ENCODE measurements at places on chromosomes 11 and 22.

GRCh38 chr11:75275581-75275980, 35.0 kb downstream of the TPBGL start:
- DNase-seq = peak; percentile 79

DNA sequence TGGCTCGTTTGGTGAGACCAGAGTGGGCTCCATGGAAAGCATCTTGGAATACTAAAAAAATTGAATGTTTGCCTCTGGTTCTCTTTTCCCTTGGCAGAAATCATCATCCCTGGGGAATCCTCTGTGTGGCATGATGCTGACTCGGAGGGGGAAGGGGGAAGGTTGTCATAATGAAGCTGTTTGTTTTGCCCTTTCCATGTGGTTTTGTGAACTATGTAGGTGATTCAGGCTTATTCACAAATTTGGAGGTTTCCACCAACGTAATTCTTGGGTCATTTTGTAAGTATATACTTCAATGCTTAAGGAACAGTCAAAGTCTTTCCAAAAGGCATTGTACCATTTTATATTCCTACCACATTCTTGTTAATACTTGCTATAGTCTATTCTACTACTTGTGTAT, 754.0 kb upstream of the FAT3 start:
- DNase-seq = no peak

- no peak for DNase-seq
Observed at GRCh38 chr22:27029584-27030130, 372.3 kb downstream of the MIAT start.

DNA sequence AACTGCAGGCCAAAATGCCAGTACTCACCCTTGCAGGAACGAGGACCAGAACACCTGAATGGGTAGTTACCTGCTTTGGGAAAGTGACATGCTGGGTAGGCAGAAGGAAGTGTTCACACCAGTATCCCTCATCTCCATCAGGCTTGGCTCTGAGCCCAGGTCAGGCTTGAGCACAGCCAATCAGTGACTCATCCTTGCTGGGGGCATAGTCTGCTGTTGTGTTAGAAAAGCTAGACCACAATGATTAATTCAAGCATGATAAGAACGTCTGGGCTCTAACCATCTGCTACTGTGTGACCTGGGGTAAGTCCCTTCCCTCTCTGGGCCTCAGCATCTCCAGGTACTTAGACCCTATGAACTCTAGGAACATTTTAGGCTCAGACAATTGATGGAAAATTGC, 450.4 kb downstream of the MIAT start:
- no peak for DNase-seq

- no peak for DNase-seq
Observed at GRCh38 chr11:110455718-110456117, 26.0 kb downstream of the FDX1 start.

GRCh38 chr22:41766476-41766875, 34.0 kb upstream of the CCDC134 start:
- DNase-seq = no peak

DNA sequence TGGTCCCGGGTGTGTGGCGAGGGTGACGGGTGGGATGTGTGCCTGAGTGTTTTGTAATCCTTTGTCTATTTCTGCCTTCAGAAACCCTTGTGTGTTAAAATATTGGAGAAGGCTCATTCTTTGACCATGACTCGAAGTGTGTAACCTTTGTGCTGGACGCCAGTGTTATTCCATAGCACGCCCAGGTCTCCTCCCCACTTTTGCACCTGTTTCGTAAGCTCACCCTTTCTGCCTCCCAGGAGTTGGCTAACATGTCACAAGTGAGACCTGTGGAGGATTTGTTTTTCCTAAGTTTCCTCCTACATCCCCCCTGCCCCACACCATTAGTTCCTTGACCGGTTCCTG, 382 bp downstream of the C11orf54 start:
- DNase-seq = no peak

GRCh38 chr11:114293201-114293711, 2.9 kb upstream of the NNMT start:
- no peak for DNase-seq

GRCh38 chr22:23289851-23290724, 109.8 kb downstream of the BCR start:
- peak; percentile 85 for DNase-seq

Data from activated CD8-positive, alpha-beta memory T cell treated with anti-CD3 and anti-CD28 coated beads for 24 hours (primary cell).